Suprapubic skin (tissue), 4 donors: ENCODE measurements at places on chromosomes 16 and 17. TPM values are rescaled to one million over a fixed set of nuclear protein-coding genes. Genes with fewer than 3 reads are reported as not detected.
A peak's percentile ranks its signal among the peaks of the same experiment; 100 is the strongest.

SPATA33 gene
- total RNA-seq = 9.7 TPM

ACSM2B gene
- total RNA-seq = not detected

DNA sequence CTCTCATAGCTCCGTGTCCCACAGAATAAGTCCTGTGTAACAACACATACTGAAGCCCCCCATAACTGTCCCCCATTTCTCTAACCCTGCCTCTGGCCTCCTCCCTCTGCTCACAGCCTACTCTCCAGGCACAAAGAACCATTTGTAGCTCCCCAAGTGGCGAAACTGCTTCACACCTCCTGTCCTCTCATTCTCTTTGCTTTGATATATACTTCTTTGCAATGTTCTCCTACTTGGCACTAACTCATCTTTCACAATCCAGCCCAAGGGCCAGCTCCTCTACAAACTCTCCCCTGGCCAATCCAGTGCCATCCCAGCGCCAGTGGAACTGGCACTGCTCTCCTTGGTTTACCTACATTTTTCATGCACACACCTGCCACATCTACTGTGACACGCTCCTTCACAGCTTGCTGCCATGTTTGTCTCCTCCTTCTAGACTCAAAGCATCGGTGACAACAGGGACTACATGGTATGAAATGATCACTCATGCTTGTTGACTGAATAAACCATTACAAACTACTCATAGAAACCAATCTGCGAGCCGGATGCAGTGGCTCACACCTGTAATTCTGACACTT is 12.8 kb downstream of the CYTH1 start:
- DNase-seq = no peak

SECTM1 gene
- total RNA-seq = 9.5 TPM

- DNase-seq = no peak
Measured at GRCh38 chr16:82603784-82604411, 22.9 kb upstream of the CDH13 start.

GRCh38 chr17:34843682-34844081 is 117.6 kb downstream of the CCT6B start:
- DNase-seq = no peak

GRCh38 chr17:40445751-40446468 is 2.7 kb downstream of the IGFBP4 start:
- DNase-seq = no peak

SRL gene
- 0.47 TPM for total RNA-seq

RRAD gene
- 3.5 TPM for total RNA-seq

SHISA6 gene
- total RNA-seq = 3.2 TPM

GRCh38 chr16:80804056-80804525 is 307 bp downstream of the CDYL2 start:
- no peak for DNase-seq

- no peak for DNase-seq
Measured at GRCh38 chr17:4970273-4970672, 2.7 kb upstream of the SPAG7 start.

DNA sequence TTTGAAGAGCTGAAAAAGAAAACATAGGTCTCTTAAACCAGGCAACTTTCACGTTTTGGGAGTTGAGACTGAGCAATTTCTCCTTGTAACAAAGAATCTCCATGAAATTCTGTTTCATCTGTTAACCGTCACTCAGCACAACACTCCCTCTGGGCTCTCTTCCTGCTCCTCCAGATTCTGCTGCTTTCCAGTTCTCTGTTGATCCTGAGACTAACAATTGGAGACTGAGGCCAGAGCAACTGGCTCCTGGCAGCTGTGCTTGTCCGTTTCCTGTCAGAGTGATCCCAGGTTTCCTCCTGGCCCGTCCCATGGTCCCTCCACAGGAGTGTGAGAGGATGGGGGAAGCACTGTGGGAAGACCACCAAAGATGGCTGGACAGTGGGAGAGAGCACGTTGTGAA is 32.5 kb downstream of the IST1 start:
- no peak for DNase-seq

DNA sequence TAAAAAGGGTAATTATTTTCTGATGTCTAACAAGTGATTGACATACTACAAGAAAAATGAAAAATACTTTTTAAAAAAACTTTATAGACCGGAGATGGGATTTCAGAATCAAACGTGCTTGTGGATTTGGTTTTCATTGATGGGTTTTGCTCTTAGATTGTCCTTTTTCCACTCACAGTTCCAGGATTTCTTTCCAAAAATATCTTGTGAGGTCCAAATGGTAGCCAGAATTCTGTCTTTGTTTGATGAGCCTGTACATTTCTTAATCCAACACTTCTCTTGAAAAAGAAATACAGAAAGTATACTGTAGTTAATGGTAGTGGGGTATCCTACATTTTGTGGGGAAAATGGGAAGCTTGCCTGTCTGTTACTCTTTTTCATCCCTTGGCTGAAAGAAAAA is 329.3 kb downstream of the KCNJ2 start:
- no peak for DNase-seq

DNA sequence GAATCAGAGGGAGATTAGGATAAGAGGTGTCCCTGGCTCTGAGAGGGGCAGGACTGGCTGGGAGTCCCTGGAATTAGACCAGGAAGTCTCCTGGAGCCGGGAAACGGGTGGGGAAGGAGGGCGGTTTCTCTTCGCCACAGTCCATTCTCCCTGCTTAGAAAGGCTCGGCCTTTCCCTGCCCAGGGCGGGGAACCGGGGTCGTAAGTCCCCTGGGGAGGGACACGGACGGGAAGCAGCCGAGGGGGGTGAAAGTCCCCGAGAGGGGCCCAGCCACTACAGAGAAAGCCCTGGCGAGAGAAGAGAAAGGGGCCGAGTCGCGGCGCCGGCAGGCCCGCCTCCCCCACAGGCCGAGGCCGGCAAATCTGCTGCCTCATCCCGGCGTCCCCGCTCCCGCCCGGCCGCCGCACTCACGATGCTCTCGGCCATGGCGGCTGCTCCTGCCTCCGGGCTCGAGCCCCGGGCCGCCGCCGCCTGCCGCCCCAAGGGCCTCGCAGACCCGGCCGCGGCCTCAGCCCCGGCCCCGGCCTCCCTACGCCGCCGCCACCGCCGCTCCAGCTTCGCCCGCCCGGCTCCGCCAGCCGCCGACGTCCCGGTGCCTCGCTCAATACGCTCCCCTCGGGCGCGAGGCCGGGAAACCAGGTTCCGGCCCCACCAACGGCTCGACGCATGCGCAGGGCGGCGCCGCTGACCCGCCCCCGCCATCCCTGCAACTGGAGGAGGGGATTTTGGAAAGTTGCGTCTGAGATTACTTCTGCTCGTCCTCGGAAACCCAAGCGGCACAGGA is at the start of the genes NPLOC4 and TSPAN10:
TSS of gene NPLOC4 (minus strand) at position 608 of the 784 bp plus-strand sequence. CDS start at position 426, 182 bp downstream.
TSS of gene TSPAN10 (plus strand) at position 692 of the 784 bp plus-strand sequence. CDS start 5,217 bp downstream, outside the sequence.
- peak; percentile 90 for DNase-seq

KRTAP2-3 gene
- 0.64 TPM for total RNA-seq

DNA sequence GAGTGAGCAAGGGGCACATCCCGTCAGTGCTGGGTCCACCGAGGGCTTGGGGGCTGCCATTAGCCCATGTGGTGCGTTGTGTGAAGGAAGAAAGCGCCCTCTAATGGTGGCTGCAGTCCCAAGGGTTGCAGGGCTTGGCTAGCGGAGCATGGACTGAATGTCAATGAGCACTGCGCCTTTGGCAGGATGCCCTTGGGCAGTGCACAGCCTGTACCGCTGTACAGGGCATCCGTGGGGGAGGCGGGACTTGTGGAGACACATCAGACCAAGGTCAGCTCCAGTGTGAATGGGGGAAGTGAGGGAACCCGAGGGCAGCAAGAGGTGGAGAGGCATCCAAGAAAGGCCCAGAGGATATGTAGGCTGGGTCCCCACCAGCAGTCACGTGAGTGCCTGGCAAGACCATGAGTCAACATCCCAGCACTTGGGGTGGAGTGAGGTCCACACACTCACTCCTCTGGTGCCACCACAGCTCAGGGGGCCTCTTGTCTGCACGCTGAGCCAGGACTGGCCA is 75.5 kb upstream of the MED9 start:
- no peak for DNase-seq

- no peak for DNase-seq
Measured at GRCh38 chr16:53822936-53823529, 119.1 kb downstream of the FTO start.

DNA sequence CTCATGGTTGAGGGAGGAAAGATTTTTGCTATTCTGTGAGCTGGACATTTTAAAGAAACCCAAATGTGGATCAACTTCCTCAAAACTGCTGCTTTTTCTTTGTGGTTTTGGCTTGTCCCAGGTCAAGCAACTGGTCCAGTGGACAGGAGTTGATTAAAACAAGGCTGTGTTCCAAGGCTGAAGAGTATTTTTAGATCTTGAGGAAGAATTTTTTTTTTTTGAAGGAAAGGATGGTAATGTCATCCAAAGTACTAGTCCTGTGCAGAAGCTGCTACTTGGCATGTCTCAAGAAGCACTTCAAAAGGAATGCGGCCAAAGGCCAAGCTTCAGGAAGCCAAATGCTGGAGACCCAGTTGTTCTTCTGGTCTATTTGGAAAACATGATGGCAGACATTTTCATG is 8.0 kb upstream of the MYH2 start:
- no peak for DNase-seq

KRT38 gene
- total RNA-seq = not detected

SOX8 gene
- total RNA-seq = 5.0 TPM

GRCh38 chr16:21598701-21599121 is 666 bp upstream of the METTL9 start:
- DNase-seq = no peak

BANP gene
- total RNA-seq = 27.7 TPM

EVPL gene
- 218 TPM for total RNA-seq
